HFF-Myc (cell line): ENCODE measurements at places on chromosomes 2 and 18.

DNA sequence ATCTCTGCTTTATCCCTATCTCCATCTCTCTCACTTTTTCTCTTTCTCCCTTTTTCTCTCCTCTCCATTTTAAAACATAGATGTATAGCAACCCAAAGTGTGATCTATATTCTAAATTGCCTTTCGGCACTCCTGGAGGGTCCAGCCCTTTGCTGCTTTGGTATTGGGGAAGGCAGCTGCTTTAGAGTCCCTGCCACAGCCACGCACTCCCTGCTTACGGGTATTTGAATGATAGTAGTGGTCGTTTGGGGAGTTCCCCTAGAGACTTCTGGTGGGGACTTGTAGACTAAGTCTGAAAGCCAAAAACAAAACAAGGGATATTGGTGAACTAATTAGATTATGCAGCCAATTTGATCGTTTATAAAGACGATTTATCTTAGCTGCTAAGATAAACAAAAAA is 11.9 kb downstream of the QPCT start:
- no peak for DNase-seq

GRCh38 chr18:50822756-50823155 is 2.9 kb upstream of the MRO start:
- no peak for DNase-seq

- no peak for DNase-seq
Measured at GRCh38 chr2:208037564-208038487, 12.5 kb upstream of the PLEKHM3 start.

- no peak for DNase-seq
Measured at GRCh38 chr2:69237070-69237670, 149.9 kb downstream of the GFPT1 start.

- no peak for DNase-seq
Measured at GRCh38 chr2:223066721-223067120, 14.7 kb downstream of the KCNE4 start.

DNA sequence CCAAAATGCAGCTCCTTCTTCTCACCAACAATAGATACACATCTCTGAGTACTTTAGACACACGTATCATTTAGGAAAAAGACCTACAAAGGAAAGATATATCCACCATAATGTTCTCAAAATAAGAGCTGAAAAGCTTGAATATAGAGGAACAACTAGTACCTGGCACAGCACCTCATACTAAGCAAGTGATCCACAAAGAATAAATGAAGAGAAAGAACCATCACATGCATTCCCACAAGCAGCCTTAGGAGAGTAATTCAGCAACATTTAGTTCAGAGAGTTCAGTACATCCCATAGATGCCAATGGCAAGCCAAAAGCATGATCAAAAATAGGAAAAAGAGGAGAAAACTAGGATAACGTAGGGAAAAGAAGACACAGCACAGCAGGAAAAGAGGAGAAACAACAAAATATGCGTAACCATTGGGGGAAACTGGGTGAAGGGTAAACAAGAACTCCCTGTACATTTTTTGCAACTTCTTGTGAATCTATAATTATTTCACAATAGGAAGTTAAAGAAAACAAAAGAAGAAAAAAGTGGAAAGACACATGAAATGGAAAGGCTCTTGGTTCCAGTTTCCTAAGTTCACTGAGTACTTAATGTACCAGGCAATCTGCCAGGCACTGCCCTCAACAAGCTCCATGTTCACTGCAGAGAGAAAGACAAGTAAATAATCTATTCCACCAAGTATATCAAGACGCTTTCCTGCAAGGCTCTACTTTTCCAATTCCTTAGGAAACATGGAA is 22.3 kb downstream of the CLASP1 start:
- DNase-seq: no peak

GRCh38 chr2:119147776-119148715 is 10.5 kb downstream of the C1QL2 start:
- no peak for DNase-seq

DNA sequence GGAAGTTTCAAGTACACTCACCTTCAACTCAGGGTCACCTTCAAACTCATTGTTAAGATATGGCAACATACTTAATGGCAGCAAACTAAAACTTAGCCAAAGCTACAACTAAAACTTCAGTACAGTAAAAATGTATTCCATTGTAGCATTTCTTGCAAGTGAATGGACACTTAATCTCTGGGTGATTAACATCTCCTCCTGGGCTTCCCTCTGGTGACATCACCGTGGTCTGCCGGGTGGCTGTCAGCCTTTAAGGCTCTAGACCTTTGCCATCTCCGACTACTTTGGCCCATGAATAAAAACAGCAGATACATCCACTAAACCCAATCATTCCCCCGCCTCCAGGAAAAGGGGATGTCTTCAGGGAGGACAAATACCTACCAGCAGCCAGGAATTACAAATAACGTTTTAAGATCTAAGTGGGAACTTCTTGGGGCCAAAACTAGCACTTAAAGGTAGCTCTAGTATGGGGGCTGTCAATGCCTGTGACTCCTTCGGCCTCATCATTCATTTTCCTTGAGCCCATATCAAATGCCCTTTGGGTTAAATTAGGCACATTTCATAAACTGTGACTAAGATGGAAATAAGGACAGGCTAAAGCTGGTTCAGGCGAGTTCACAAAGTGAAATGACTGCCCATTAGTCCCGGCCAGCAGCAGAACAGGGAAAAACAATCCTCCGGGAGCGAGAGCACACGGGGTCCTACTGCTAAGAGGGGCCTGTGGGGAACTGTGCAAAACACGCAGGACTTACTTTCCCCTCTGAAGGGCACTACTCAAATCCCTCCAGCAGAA is 1.1 kb downstream of the TFCP2L1 start:
- DNase-seq: no peak

- DNase-seq: peak; percentile 16
Measured at GRCh38 chr2:57890464-57890863, 156.1 kb upstream of the VRK2 start.

- peak; percentile 46 for DNase-seq
Measured at GRCh38 chr18:79438898-79439627, 43.3 kb downstream of the NFATC1 start.

GRCh38 chr2:41460661-41461060 is 587.2 kb upstream of the PKDCC start:
- DNase-seq: no peak

DNA sequence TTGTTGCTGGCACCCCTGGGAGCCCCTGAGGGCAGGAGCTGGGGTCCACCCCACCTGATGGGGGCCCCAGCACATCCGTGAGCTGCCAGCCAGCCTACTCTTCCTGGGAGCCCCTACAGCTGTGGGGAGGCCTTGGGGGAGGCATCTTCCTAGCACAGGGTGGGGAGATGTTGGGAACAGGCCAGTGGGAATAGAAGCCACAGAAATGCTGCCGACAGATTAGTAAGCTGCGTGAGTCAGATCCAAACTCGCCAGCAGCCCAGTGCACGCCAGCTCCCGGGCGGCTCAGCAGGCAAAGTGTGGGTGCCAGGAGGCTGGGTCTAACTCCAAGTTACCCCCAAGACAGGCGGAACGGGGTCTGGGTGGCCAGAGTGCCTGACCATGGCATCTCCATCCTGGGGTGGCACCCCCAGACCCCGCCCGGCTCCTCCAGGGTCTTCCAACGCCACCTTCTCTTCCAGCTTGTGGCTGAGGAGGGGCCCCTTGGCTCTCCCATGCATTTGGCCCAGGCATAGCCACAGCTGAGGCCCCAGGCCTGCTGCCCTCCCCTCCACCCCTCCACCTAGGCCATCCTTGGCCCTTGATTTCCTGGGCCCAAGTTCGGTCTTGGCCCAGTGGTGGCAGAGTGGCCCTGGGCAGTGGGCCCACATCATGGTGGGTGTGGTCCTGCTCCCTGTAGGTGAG is 15.3 kb downstream of the CROCC2 start:
- DNase-seq: peak; percentile 66

DNA sequence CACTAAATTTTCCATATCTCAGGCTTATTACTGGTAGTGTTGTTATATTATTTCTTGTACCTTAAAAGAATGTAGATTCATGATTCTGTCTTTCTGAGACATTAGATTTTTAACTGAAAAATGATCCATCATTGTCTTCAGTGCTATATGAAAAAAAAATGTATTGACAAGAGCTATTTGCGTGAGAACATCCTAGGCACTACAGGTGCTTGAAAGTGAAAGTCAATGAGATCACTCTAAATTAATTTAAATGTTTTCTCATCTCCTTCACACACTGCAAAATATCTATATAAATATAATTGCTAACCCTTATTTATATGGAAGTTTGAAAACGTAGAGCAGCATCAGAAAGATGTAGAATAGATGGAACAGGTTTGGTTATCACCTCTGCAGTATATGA is 684.6 kb downstream of the TRIB2 start:
- no peak for DNase-seq

DNA sequence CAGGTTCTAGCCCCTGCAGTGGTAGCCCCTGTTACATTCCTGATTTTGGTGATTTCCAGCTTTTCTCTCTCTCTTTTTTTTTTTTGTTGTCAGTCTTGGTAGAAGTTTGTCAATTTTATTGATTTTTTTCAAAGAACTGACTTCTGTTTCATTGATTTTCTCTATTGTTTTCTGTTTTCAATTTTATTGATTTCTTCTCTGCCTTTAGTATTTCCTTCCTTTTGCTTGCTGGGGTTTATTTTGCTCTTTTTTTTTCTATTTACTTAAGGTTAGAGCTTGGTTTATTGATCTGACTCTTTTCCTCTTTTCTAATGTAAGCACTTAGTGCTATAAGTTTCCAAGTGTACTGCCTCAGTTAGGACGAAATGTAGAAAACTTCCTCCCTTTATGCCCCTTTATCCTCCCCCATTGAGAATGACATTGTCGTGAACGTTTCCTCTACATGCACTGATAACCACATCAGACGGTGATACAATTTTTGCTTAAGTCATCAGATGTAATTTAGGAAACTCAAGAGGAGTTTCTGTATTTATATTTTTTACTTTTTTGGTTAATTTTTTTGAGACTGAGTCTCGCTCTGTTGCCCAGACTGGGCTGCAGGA is 81.1 kb upstream of the HS6ST1 start:
- DNase-seq: no peak

DNA sequence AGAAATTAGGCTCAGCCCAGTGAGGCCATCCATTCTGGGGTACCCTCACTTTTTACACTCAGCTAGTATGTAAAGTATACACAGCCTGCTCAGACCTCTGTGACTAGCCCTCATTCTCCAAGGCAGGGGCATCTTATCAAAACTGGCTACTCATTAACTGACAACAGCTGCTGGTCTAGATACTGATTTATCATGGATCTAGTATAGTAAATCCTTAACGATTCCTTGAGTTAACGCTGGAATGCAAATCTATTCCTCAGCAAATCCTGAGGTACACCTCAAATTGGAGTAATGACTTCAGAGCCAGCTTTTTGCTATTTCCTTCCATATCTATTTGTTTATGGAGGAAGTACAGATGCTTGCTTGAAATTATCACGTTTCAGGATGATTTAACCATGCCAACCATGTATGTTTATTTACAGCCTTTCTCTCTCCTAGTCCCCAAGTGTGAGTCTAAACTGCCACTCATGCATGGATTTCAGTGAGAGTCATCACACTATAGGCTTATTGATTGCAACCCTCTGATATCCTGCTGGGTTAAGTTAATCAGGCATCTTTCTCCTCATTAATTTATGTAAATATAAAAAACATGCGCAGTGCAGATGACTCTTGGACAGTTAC is 70.2 kb upstream of the DOK6 start:
- DNase-seq: no peak

DNA sequence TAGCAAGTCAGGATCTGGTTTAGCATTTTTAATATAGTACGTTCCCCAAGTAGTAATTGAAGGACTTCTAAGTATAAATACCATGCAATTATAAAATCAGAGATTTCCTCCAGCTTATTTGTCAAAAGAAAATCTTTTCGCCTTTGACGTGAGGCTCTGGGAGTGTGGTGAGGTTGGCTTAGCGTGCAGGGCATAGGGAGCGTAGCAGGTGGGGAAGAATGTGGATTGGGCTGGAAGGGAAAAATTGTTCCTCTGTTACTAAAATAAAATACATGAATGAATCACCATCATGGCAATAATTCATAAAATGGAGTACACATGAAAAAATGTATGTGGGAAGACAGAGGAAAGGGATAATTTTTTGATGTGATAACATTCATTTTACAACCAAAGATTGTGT is 5.4 kb upstream of the IL1RL2 start:
- DNase-seq: no peak

DNA sequence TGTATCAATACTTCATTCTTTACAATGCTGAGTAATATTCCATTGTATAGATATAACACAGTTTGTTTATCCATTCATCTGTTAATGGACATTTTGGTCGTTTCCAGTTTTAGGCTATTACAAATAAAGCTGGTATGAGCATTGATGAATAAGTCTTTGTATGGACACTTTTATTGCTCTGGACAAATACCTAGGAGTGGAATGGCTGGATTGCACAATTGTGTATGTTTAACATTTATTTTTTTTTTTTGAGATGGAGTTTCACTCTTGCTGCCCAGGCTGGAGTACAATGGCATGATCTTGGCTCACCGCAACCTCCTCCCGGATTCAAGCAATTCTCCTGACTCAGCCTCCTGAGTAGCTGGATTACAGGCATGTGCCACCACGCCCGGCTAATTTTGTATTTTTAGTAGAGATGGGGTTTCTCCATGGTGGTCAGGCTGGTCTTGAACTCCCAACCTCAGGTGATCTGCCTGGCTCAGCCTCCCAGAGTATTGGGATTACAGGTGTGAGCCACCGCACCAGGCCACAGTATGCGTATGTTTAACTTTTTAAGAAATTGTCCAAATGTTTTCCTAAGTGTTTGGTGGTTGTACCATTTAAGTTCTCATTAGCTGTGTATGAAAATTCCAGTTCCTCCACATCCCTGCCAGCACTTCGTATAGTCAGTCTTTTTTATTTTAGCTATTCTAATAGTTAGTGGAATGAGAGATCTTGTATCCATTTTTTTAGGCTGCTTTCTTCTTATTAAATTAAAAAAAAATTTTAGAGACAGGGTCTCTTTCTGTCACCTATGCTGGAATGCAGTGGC is 194.9 kb upstream of the HAAO start:
- DNase-seq: no peak

DNA sequence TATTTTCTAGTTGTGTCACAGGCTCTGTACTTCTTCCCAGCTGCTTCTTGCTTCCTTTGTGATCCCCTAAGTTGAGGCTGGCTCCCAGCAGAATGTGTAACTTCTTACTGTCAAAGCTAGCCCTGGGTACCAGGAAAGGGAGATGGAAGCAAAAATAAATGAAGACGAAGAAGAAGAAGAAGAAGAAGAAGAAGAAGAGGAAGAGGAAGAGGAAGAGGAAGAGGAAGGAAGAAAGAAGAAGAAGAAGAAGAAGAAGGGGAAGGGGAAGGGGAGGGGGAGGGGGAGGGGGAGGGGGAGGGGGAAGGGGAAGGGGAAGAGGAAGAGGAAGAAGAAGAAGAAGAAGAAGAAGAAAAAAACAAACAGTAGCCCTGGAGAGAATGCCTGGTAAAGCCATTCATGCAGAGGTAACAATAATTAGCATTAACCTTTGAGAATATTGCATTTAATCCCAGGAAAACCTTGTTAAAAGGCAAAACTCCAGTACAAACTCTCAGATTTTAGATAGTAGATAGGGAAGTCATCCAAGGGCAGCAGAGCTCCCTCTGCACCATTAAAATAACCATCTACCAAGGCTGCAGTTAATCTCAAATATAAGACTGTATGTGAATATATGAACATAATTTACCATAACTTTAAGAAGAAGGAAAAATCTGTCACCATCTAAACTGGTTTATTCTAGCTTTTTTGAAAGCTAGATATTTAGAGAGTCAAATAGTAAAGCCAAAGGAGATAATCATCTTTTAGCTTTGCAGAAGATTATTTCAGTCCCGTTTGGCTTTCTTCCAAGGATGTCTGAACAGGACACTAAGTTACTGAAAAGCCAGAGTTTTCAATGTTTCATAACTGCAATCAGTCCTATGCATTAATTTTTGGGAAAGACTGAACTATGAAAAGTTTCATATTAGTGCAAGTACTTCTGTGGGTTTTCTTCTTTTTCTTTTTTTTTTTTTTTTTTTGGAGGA is 44.3 kb upstream of the FBXO11 start:
- no peak for DNase-seq
